ENCODE measurements at places on chromosomes 3 and 15.

- H3K4me1 ChIP-seq = peaks cover 49% of the 10 kb centered on the region
- DNase-seq = peak; percentile 81
- H3K4me3 ChIP-seq = peak overlapping the region; percentile 36
- no peaks in the 10 kb centered on the region for H3K27me3 ChIP-seq
- peaks cover 68% of the 10 kb centered on the region for H3K36me3 ChIP-seq
- peak overlapping the region; percentile 96 for H3K27ac ChIP-seq
Observed at GRCh38 chr15:40984964-40985363, 31.7 kb downstream of the CHAC1 start.

GRCh38 chr15:65421360-65422215 is 1.2 kb downstream of the IGDCC4 start:
- DNase-seq = peak; percentile 82
- no peaks in the 10 kb centered on the region for H3K36me3 ChIP-seq
- peaks cover 7% of the 10 kb centered on the region for H3K4me1 ChIP-seq
- H3K27me3 ChIP-seq = peaks cover 14% of the 10 kb centered on the region
- H3K4me3 ChIP-seq = peak overlapping the region; percentile 71

- DNase-seq = no peak
- peaks cover 17% of the 10 kb centered on the region for H3K36me3 ChIP-seq
- H3K4me1 ChIP-seq = peaks cover 64% of the 10 kb centered on the region
- H3K4me3 ChIP-seq = peak overlapping the region; percentile 95
- H3K27ac ChIP-seq = peak overlapping the region; percentile 97
Observed at GRCh38 chr3:9398700-9399336, 1.4 kb downstream of the SETD5 start.

DNA sequence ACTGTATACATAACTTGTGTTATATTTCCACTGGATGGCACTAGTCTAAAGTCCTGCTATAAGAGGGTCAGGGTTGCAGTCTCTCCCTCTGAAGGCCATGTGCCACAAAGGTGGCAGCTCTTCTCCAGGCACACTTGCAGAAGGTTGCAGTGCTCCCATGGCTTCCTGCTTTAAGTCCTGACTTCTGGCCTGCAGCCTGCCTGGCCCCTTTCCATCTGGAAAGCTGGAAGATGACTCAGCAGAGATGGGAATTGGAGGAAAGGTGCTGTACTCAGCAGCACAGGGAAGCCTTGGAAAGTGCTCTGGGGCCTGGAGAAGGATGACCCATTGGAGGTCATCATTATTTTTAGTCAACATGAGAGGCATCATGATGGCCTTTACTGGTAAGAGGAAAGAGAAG is 40.9 kb upstream of the MRPL3 start:
- H3K4me3 ChIP-seq = no peak overlapping the region
- no peaks in the 10 kb centered on the region for H3K27me3 ChIP-seq
- H3K36me3 ChIP-seq = no peaks in the 10 kb centered on the region
- no peak for DNase-seq
- peaks cover 8% of the 10 kb centered on the region for H3K4me1 ChIP-seq

DNA sequence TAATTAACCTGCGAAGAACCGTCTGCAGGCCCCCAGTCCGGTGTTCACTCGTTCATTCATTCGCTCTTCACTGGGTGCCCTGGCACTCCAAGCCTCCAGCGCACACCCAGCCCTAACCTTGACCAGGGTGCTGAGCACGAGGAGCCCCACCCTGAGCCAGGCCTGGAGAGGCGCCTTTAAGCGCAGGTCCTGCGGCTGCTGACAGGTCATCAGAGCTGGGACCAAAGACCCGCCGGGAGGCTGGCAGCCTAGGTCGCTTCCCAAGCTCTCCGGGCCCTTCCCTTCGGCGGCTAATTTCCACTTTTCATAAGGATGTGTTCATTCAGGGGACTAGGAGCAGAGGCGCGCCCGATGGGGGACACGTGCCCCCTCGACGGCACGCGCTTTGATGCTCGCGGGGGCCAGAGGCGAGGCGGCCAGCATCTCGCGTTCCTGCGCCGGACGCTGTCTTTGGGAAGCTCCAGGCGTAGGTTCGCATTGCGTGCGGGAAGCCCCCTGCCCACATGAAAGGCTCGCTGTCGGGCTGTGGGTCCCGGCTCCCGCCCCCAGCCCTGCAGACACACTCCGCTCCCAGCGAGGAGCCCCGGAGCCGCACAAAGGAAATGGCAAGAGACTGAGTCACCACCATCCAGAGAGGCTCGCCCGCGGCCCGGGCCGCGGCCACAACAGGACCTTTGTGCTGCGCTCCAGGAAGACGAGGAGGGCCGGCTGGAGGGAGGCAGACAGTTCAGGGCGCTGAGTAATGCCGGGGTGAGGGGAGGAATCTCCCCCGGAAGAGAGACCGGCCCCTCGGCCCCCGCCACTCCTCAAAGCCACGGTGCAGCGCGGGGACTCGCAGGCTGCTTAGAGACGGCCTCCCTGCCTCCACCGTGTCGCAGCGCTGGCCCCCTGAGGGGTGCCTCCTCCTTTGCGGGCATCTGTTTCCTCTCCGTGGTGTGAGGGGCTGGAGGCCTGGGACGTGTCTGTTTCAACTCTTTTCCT is 266.4 kb upstream of the HES1 start:
- DNase-seq = peak; percentile 97
- H3K4me3 ChIP-seq = peak overlapping the region; percentile 47
- no peaks in the 10 kb centered on the region for H3K36me3 ChIP-seq
- H3K4me1 ChIP-seq = peaks cover 22% of the 10 kb centered on the region
- H3K27me3 ChIP-seq = peaks cover 6% of the 10 kb centered on the region
- H3K27ac ChIP-seq = no peak overlapping the region

- no peak overlapping the region for H3K4me3 ChIP-seq
- H3K27me3 ChIP-seq = no peaks in the 10 kb centered on the region
- H3K36me3 ChIP-seq = no peaks in the 10 kb centered on the region
Observed at GRCh38 chr3:108598375-108598774, 8.9 kb downstream of the DZIP3 start.

GRCh38 chr3:177571271-177571943 is 374.1 kb upstream of the TBL1XR1 start:
- peaks cover 21% of the 10 kb centered on the region for H3K4me1 ChIP-seq
- DNase-seq = no peak
- H3K27ac ChIP-seq = no peak overlapping the region
- H3K4me3 ChIP-seq = no peak overlapping the region
- no peaks in the 10 kb centered on the region for H3K27me3 ChIP-seq

DNA sequence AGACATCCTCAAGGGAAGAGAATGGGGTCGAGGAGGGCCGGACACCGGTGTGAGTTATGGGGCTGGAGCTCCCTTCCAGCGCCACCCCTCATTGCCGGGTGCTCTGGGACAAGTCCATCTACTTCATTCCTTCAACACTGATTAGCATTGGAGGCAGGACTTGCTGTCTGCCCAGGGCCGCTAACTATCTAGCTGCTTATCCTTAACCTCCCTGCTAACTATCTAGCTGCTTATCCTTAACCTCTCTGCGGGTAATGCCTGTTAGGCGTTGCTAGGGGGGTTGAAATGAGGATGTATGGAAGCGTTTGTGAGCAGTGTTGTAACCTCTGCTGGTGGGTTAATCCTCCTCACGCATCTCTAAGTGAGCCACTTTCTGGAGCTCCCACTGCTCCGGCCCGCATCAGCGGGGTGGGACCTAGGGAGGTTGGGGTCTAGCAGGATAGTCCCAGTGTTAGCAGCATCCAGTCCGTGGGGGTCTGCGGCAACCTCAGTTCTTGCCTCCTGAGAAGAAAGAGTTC is 10.9 kb upstream of the CHAC1 start:
- peak overlapping the region; percentile 62 for H3K27ac ChIP-seq
- H3K36me3 ChIP-seq = no peaks in the 10 kb centered on the region
- peaks cover 13% of the 10 kb centered on the region for H3K4me1 ChIP-seq
- peak; percentile 73 for DNase-seq
- no peaks in the 10 kb centered on the region for H3K27me3 ChIP-seq
- H3K4me3 ChIP-seq = peak overlapping the region; percentile 76
